ENCODE measurements at places on chromosomes 1 and 21.

DNA sequence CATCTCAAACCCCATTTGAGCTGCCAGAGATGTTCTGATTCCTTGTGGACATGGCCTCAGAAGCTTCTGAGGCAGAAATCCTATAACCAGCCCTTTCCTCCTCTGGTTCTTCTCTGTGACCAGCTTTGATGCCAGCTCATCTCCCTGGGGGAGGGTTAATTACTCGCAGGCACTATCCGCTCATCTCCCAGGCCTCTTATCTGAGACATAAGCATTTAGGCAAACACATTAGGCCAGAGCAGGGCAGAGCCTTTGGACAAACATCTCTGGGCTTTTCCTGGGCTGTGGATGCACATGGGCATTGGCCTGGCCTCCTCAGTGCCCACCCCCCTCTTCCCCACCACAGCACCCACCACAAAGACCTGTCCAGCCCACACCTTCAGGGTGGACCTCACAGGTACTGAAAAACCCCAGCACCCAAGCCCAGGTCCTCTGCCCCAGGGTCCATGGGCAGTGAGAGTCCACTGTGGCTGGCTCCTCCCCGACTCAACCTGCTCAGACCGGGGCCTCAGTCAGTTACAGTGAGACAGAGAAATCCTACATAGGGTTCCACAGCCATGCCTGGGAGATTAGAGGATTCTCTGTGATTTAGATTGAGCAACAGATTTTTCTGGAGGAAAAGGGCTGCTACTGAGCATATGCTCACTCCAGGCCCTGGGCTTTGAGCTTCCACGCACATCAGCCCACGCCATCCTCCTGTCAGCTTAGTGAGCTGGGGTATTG is 26.9 kb downstream of the IGSF21 start:
- no peak for DNase-seq

DNA sequence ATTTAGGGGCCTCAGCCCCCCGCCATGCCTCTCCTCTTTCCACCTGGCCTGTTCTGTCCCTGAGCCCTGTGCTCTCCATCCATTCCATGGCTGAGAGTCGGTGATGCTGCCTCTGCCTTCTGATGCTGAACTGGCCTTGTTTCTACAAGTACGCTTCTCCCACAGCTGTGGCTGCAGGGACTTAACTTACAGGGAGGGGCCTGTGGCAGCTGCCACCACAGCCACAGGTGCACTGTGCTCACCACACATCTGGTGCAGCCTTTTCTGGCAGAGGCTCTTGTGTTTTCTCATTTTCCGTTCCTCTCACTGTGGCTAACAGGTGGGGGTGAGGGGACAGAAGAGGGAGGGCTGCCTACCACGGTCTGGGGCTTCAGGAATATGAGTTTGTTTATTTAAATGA is 4.2 kb downstream of the FMO1 start:
- no peak for DNase-seq

DNA sequence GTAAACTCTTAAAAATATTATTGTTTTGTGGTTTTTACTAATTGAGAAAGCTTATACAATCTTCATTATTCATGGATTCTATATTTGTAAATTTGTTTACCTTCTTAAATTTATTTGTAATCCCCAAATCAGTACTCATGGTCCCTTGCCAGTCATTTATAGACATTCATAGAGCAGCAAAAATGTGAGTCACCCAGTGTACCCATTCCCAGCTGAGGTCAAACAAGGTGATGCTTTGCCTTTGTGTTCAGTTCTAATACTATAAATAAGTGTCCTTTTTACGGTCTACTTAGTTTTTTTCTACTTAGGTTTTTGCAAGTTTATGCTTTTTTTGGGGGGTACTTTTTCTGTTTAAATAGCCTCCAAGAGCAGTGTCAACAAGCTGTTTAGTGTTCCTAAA is 36.1 kb downstream of the SORT1 start:
- DNase-seq: no peak

- no peak for DNase-seq
Observed at GRCh38 chr1:168636642-168637111, 60.3 kb downstream of the XCL1 start.

DNA sequence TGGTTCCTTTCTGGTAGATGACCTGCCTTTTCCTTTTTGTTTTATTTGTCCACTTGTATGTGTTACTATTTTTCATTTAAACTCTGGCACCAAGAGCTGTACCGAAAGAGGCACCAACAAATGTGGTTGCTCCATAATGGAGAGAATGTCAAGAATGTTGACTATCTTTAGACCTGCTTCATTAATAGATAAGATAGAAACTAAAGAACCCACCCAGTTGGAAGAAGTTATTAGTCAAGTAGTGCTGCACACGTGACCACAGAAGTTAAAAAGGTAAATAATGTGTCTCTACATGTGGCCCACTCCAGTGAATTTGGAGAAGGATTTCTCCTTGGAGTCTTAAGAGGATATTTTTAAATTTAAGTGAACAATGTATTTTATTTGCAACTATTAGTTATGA is 9.3 kb downstream of the ATP1A1 start:
- DNase-seq: no peak

GRCh38 chr1:34460193-34460592 is 283.5 kb downstream of the C1orf94 start:
- DNase-seq: no peak
